Left renal pelvis (tissue), 4 donors: ENCODE measurements at places on chromosomes 4 and X. TPM values are rescaled to one million over a fixed set of nuclear protein-coding genes. Genes with fewer than 3 reads are reported as not detected.

- DNase-seq, result no peak
Measured at GRCh38 chrX:153612413-153612812, 13.5 kb upstream of the CCNQ start.

DNA sequence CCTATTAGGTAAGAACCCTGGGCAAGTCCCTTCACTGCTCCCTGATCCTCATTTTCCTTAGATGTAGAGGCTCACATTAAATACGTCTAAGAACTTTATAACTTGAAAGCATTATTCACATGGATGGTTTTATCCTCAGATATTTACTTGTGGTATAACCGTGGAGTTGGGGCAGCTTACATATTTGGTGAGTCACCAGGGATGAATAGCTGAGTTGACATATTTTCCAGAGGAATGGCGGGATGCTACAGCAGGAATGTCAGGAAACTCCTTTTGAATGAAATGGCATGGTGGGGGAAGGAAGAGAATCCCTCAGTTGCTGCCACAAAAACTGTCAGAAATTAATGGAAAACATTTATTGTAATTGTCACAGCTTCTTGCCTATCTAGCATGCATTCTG lies 165.3 kb upstream of the RPS6KA3 start:
- no peak for DNase-seq

DNA sequence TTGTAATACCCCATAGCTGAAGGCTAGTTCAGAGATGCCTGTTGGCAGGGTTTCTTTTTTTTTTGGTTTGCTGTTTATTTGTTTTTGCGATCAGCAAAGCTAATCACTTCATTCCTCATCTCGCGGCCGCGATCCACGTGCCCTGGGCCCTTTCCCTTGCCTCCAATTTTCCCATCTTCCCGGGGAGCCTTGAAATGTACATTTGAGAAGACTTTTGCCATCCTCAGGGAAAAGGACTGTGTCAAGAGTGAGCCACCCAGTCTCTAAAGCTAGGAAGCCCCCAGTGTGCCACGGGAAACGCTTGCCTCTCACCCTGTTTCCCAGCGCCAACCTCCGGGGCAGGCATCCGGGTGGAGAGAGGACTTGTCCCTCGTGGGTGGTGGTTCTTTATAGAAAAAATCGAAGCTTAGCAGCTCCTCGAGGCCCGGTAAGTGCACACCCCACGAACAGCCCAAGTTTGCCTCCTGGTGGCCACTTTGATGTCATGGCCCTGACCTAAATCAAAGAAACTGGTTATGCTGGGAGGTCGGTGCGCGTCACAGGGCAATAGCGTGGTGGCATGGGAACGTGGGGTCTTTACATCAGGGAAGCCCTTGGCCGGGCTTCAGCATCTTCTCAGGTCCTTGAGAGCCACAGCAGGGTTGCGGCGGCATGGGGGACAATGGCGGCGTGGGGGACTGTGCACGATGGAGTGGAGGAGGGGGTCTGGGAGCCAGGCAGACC lies 42.0 kb downstream of the MAP7D3 start:
- DNase-seq, result no peak

Gene PGM2
- polyA plus RNA-seq, result 26.4 TPM

Gene NUP62CL
- polyA plus RNA-seq, result 0.82 TPM

Gene CXCL5
- polyA plus RNA-seq, result 0.11 TPM

Gene SLC9B1
- 3.2 TPM for polyA plus RNA-seq

Gene PPP2R2C
- polyA plus RNA-seq, result 0.41 TPM
